Fibroblast of lung (primary cell): ENCODE measurements at places on chromosomes 7 and 10. TPM values are rescaled to one million over a fixed set of nuclear protein-coding genes. Genes with fewer than 3 reads are reported as not detected.

GRCh38 chr10:14039968-14040668, 290.6 kb downstream of the FRMD4A start:
- DNase-seq = peak; percentile 87

GRCh38 chr7:155810770-155811559, 1.3 kb downstream of the SHH start:
- DNase-seq = no peak

DNA sequence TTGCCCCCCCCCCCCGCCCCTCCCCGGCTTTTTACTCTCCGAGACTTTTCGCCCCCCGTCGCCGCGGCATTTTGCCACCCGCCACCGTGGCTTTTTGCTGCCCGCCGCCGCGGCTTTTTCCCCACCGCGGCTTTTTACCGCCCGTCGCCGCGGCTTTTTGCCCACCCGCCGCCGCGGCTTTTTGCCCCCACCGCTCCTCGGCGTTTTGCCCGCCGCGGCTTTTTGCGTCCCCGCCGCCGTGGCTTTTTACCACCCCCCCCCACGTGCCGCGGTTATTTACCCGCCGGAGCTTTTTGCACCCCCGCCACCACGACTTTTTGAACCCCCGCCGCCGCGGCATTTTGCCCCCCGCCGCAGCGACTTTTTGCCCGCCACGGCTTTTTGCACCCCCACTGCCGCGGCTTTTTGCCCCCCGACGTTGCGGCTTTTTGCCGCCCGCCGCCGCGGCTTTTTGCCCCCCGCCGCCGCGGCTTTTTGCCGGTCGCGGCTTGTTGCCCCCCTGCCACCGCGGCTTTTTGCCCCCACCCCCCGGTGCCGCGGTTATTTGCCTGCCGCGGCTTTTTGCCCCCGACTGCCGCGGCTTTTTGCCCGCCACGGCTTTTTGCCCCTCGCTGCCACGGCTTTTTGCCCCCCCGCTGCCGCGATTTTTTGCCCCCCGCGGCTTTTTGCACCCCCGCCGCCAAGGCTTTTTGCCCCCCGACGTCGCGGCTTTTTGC, 461.1 kb downstream of the ZNF33B start:
- DNase-seq = no peak

DNA sequence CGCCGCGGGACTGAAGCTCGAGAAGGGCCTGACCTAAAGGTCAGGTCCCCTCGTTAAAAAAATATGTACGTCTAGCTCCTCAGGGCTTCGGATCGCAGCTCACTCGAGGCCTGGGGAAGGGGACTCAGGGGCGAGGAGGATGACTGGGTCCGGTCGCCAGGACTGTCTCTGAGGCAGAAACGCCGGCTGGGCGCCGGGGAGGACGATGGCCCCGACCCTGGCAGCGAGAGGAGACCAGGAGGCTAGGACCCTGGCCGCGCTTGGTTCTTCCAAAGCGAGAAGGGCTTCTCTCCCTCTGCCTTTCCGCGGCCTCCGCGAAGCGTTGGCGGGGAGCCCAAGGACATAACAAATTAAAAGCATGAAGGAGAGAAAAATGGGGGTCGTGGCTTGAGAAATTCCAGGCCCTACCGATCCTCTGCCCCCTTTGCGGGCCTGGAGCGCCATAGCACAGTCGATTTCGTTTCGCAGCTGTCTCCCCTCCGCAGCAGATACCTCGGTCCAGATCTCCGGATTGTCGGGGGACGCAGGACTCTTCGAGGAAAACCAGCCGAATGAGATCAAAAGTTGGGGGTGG, 3.1 kb downstream of the NKX2-3 start:
- DNase-seq = no peak

The ASIC3 gene
- total RNA-seq = under 0.01 and 0.17 TPM in 2 replicates

DNA sequence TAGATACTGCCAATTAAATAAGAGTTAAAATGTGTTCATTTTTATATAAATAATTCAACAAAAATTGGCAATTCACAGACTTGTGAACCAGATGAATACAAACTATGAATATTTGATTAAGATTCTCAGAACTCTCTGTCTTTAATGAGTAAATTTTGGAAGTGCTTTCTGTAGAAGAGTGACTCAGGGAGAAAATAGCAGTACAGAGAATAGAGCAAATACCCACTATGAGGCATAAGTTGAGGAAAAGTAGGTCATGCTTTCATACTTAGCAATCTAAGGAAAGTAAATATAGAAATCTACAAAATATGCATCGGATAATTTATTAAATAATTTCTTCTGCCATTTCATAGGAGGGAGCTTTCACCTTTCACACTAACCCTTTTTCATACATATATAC, 117.7 kb upstream of the TMEM106B start:
- no peak for DNase-seq

GRCh38 chr7:36245684-36246299, 92.7 kb downstream of the EEPD1 start:
- DNase-seq = no peak

GRCh38 chr10:49174926-49175500, 13.2 kb downstream of the TMEM273 start:
- DNase-seq = no peak

DNA sequence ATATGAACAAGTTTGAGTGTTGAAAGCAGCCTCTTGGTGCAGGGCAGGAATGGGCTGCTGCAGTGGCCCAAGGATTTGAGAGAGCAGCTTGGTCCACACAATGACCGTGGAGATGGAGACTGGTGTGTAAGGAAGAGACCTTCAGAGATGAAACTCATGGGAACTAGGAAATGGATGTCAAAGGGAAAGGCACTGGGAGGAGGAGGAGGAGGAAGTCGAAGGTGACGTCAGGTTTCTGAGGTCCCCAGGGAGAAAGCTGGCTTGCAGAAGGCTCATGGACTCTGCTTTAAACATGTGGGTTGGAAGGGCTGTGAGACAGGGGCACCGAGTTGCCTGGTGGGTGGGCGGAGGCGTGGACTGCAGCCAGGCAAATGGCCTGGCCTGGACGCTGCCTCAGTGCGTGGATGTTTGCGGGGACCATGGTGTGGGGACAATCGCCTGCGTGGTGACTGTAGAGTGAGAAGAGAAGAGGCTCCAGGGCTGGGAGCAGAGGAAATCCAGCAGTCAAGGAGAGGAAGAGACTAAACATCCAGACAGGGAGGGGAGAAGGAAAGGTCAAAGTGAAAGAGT, 14.6 kb downstream of the C10orf71 start:
- no peak for DNase-seq

GRCh38 chr7:2571409-2571808, 12.6 kb downstream of the IQCE start:
- DNase-seq = no peak

DNA sequence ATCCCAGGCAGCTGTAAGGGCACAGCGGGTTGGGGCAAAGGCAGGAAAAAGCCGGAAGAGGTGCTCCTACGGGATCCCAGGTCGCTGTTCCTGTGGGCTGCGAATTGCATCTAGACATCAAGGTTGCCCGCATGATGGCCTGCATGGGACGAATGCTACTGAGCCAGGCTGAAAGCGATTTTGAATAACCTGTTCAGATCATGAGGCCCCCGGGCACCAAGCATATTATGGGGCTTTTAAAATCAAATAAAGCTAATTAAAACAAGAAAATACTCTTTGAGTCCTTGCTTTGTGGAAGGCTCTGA, 37.1 kb downstream of the CAMK2B start:
- no peak for DNase-seq

GRCh38 chr7:16431646-16432424, 10.5 kb upstream of the CRPPA start:
- peak; percentile 53 for DNase-seq

- DNase-seq = no peak
Measured at GRCh38 chr10:123858077-123858681, 33.4 kb downstream of the CPXM2 start.

The KCNK18 gene
- not detected in 2 replicates for total RNA-seq

The COPS6 gene
- 43.1 and 71.0 TPM in 2 replicates for total RNA-seq

- no peak for DNase-seq
Measured at GRCh38 chr7:80902019-80902418, 16.8 kb downstream of the SEMA3C start.

GRCh38 chr10:78255796-78256638, 222.4 kb downstream of the RPS24 start:
- DNase-seq = peak; percentile 97

DNA sequence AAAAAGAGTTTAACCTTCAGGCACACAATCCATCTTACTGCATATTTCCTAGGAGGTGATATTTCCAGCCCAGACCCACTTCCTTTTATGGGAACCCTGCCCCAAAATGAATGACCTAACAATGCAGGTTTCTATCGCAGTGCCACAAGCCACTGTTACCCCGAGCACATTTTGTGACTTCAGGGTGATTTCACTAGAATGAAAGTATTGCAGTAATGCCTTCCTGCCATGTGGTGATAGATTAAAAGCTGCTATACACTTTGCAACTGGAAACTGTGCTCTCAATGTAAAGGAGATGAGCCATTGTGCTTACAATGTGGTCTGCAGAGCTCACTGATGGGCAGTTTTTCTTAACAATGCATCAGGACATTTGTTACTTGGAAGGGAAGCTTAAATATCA, 90.5 kb upstream of the RSU1 start:
- no peak for DNase-seq

DNA sequence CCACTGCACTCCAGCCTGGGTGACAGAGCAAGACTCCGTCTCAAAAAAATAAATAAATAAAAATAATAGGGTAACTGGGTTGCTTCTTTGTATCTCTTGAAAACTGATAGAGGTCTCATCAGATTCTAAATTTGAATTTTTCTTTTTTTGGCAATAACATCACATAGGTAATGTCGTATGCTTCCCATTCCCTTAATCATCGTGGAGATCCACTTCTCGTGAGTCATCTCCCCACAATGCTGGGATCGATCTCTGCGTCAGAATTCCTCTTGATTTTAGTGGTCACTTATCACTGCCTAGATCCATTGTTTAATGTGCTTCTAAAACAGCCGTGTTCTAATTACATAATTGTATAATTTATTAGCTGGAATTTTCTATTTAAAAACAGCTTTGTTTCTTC, 70.5 kb upstream of the DNAJB6 start:
- no peak for DNase-seq

GRCh38 chr7:42161110-42161509, 75.9 kb downstream of the GLI3 start:
- DNase-seq = no peak

- DNase-seq = no peak
Measured at GRCh38 chr10:82245157-82245556, 370.2 kb downstream of the NRG3 start.

DNA sequence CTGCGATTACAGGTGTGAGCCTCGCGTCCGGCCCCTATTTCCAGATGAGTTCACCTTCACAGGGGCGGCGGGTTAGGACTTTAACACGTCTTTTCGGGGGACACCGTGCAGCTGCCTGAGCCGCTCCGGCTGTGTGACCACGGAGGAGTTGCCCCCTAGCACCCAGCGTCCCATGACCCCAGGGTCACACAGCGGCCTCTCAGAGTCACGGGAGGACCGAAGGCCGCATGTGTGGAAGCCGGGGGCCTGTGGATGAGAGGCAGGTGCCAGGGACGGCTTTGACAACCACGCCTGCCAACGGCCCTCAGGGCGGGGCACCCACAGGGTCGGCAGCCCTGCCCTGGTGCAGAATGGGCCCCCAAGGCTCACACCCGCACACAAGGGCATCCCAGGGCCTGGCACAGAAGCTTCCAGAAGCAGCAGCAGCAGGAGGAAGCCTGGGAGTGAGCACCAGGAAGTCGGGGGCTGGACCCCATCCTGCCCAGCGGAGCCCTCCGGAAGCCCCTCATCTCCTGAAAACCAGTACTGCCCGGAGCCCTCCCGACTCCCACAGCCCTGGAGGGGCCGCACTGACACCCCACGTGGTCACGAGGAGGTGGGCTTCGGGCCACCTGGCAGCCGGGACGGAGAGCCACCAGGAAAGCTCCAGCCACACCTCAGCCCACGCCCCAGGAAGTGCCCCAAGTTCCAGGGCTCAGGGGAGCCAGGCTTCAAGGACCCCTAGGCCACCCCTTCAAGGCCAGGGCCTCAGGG, 32.7 kb downstream of the ADAP1 start:
- DNase-seq = no peak

DNA sequence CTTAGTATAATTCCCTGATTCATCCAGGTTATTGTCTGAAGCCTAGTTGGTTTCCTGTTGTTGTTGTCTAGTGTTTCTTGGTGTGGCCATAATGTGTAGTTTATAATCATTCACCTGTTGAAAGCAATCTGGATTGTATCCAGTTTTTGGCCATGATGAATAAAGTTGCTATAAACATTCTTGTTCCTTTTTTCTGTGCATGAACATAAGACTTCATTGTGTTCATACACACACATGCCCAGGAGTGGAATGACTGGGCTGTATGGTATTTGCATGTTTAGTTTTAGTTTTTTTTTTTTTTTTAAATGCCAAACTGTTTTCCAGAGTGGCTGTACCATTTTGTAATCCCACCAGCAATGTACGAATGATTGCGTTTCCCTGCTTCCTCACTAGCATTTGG, 349.8 kb downstream of the SDK1 start:
- DNase-seq = peak; percentile 46

The AUTS2 gene
- total RNA-seq = 7.7 and 9.1 TPM in 2 replicates

The CDC14C gene
- under 0.01 and 0.17 TPM in 2 replicates for total RNA-seq

The FFAR4 gene
- not detected in 2 replicates for total RNA-seq

The C10orf67 gene
- under 0.01 TPM in 2 replicates for total RNA-seq

DNA sequence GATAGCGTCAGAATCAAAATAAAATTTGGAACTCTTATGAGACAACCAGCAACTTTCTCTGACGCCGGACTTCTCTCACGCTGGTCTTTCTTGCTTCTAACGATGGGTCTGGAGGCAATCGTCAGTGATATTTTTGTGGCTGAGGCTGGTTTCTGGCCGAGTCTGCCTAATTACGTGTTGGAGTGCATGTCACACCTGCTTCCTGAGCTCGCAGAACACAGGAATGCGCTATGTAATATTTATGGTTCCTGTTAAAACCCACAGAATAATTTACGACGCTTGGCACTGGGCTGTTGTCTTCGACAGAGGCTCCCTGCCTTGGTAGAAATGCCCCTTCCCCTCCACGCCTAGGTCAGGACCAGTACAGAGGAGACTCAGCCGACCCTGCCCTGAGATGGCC, 64.9 kb downstream of the NPTX2 start:
- DNase-seq = no peak

- peak; percentile 41 for DNase-seq
Measured at GRCh38 chr10:24912215-24912614, 40.2 kb downstream of the PRTFDC1 start.

The CC2D2B gene
- total RNA-seq = 0.26 and 0.33 TPM in 2 replicates

DNA sequence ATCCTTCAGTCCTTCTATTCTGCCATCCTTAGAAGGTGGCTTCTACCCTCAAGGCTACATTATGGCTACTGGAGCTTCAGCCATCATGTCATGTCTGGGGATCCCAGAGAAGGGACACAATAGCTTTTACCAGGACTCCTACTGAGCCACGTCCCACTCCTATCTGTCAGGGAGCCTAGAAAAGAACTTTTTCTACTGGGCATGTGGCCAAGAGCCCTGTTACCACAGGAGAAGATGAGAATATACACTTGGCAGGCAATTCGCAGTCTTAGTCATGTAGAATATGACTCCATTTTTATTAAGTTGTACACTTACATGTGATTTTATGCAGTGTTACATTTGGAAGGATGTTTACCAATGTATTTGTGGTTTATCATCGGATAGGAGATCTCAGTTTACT, 64.6 kb upstream of the KCNMA1 start:
- peak; percentile 90 for DNase-seq

The GPR26 gene
- not detected in 2 replicates for total RNA-seq

DNA sequence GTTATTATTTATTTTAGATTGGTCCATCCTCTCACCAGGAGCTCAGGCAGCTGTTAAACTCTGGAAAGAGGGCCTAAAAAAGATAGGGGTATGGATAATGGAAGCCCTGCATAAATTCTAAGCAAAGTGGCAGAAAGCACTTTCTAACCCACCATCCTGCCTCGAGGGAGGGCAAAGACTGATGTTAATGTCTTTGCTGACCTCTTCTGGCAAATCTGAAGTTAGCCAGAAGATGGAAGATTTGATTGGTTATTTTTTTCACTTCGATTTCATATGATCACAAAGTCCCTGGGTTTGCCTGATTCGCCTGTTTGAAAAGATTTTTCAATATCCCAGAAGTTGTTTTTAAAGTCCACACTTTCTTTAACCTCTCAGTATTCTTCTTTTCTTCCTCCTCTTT, 24.8 kb downstream of the OR9A2 start:
- DNase-seq = peak; percentile 19
